ENCODE measurements at places on chromosomes 12 and 14.
A peak's percentile ranks its signal among the peaks of the same experiment; 100 is the strongest.

DNA sequence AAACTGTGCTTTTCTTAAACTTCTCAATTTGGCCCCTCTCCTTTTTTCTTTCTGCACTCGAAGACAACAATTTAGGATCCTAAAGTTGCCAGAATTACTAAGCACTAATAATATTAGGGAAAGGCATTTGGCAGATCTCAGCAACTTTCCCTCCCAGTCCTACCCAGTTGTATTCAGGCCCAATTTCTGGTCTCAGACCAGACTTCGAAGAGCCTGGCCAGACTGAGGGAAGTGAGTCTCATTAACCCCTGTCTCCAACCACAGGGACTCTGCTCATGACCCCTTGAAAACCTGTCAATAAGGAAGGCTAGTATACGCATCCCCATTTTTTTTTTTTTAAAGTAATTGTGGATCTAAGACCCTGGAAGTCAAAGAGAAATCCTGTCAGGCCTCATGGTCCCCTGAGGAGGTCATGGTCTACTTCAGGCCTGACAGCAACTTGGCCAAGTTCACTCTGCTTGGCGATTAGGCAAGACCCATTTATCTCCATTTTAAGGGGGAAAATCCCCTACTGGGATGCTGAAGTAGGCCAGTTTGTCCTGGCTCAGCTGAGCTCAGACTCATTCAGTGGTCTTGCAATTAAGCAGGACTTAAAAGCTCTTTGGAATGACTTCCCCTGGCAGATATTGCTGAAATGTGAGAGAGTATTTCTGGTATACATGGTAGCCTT, 521.0 kb downstream of the FUT8 start:
- H3K4me1 ChIP-seq, result no peaks in the 10 kb centered on the region
- no peak overlapping the region for H3K4me3 ChIP-seq
- DNase-seq, result no peak
- H3K27me3 ChIP-seq, result peaks cover 9% of the 10 kb centered on the region
- no peaks in the 10 kb centered on the region for H3K36me3 ChIP-seq

DNA sequence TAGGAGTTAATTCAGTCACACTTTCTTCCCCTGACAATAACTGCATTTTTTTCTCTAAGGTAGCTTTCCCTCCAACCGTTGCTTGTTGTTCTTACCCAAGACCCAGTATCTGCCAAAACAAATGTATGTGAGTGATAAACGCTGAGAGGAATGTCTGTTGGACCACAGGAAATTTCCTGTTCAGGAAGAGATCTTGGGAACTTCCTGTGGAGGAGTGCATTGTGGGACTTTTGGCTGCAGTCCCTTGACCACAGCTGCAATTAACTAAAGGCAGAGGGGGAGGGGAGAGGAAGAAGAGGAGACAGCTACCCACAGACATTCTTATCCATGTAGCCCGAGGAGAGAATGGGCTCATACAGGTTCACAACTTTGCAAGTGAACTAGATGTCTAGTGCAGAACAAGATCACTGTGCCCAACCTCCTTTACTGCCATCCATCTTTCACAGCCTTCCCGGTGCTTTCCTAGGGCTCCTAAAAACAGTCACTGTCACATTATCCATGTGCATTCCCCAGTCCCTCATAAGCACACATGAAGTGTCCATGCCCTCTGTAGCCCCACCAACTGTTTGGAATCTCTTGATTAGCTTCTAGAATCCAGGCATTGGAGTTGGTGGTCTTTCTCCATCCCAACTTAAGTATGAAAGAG, 149.5 kb downstream of the ETV6 start:
- peaks cover 32% of the 10 kb centered on the region for H3K4me1 ChIP-seq
- peak overlapping the region; percentile 92 for H3K27ac ChIP-seq
- DNase-seq, result no peak
- H3K36me3 ChIP-seq, result no peaks in the 10 kb centered on the region

DNA sequence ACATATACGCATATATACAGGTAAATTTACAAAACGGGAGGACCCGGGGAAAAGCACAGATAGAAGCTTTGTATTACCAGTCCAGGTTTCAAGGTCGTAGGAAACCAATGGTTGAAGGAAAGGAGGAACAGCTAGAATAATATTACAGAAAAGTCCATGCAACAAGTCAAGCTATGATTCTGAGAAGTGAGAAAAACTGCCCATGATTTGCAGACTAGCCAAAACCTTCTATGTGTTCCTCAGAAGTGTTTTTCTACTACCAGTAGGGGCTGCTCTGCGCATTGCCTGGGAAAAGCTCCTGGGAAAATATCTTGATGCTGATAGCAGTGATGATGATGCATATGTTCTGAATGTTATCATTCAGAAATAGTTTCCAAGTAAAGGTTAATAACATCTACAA, 2.2 kb downstream of the PDZRN4 start:
- peaks cover 68% of the 10 kb centered on the region for H3K27me3 ChIP-seq
- DNase-seq, result no peak
- H3K4me3 ChIP-seq, result no peak overlapping the region
- no peaks in the 10 kb centered on the region for H3K36me3 ChIP-seq

GRCh38 chr12:107844312-107844921, 69.9 kb downstream of the ASCL4 start:
- no peak overlapping the region for H3K4me3 ChIP-seq
- no peaks in the 10 kb centered on the region for H3K4me1 ChIP-seq
- no peak for DNase-seq

DNA sequence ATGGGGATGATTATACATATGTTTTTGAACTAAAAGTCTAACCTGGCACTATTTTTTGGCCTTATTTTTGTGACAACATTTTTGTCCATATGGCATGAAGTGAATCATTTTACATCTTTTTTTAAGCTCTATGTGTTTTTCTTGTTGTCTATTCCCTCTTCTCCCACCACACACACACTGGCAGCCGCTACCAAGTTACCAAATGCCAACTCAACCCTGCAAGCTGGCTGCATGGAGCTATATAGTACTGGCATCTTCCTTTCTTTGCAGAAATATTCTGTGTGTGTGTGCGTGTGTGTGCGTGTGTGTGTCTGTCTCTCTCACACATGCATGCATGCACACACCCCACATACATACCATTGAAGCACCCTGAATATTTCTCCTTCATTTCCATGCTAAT, 278.9 kb upstream of the SOX5 start:
- DNase-seq, result no peak
- no peaks in the 10 kb centered on the region for H3K27me3 ChIP-seq
- no peaks in the 10 kb centered on the region for H3K36me3 ChIP-seq
- no peak overlapping the region for H3K27ac ChIP-seq

- H3K27me3 ChIP-seq, result no peaks in the 10 kb centered on the region
- no peaks in the 10 kb centered on the region for H3K36me3 ChIP-seq
Measured at GRCh38 chr14:55705651-55706364, 125.8 kb downstream of the KTN1 start.

DNA sequence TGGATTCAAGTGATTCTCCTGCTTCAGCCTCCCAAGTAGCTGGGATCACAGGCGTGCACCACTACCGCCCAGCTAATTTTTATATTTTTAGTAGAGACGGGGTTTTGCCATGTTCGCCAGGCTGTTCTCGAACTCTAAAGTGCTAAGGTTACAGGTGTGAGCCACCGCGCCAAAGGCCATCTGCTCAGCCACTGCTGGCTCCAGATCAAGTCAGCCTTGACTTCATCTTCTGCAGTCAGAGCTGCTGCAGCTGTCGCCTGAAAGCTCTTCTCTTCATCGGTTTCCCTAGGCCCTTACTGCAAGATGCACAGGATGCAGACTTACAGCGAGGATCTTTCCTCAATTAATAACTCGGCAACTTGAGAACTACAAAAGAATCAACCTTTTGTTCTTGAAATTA, 66.8 kb downstream of the CLIP1 start:
- H3K27ac ChIP-seq, result no peak overlapping the region
- no peaks in the 10 kb centered on the region for H3K27me3 ChIP-seq
- peaks cover 72% of the 10 kb centered on the region for H3K36me3 ChIP-seq
- DNase-seq, result no peak

- no peak overlapping the region for H3K27ac ChIP-seq
- DNase-seq, result peak; percentile 57
- H3K4me3 ChIP-seq, result no peak overlapping the region
- no peaks in the 10 kb centered on the region for H3K4me1 ChIP-seq
- no peaks in the 10 kb centered on the region for H3K36me3 ChIP-seq
Measured at GRCh38 chr14:104390221-104390931, 189.2 kb upstream of the C14orf180 start.

DNA sequence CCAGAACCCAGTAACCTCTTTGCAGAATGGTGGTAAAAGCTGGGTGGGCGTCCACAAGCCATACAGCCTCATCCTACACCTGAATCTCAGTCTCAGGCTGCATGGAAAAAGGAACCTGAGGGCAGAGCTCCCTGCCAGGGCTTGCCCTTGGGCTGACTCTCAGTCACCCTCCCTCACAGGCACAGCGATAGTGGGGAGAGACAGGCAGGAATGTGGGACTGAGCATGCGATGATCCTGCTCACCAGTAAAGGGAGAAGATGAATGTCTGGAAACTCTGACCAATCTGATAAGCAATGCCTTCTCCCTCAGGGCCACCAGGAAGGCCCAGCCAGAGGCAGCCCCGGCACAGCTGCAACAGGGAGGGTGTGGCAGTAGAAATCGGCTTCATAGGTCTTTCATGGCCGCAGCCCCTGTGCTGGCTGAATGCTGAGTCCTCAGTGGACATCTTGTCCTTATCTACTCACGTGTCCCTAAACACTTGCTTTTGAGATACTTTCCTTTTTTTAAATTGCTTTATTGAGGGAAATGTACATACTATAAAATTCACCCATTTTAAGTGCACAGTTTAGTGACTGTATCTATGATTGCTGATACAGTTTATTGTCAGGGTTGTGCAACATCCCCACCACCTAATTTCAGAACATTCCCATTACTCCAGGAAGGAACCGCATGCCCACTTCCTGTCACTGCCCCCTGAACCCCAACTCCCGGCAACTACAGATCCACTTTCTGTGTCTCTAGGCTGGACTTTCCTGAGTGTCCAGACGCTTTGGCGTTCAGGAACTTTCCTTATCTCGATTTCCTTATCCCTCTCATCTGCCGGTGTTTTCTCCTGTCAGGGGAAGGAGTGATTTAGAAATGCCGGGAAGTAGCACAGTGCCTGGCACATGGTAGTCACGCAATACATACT, 258.1 kb downstream of the PCNX1 start:
- H3K36me3 ChIP-seq, result no peaks in the 10 kb centered on the region
- H3K27me3 ChIP-seq, result no peaks in the 10 kb centered on the region
- no peak overlapping the region for H3K4me3 ChIP-seq
- peaks cover 3% of the 10 kb centered on the region for H3K4me1 ChIP-seq

GRCh38 chr12:13044002-13044905, at the start of gene FAM234B:
Gene FAM234B, plus strand, starts transcription at chr12:13044381. Its CDS starts 23 bp downstream, at chr12:13044404.
- no peaks in the 10 kb centered on the region for H3K4me1 ChIP-seq
- no peak for DNase-seq
- no peak within 1 kb of the TSS for H3K27ac ChIP-seq

DNA sequence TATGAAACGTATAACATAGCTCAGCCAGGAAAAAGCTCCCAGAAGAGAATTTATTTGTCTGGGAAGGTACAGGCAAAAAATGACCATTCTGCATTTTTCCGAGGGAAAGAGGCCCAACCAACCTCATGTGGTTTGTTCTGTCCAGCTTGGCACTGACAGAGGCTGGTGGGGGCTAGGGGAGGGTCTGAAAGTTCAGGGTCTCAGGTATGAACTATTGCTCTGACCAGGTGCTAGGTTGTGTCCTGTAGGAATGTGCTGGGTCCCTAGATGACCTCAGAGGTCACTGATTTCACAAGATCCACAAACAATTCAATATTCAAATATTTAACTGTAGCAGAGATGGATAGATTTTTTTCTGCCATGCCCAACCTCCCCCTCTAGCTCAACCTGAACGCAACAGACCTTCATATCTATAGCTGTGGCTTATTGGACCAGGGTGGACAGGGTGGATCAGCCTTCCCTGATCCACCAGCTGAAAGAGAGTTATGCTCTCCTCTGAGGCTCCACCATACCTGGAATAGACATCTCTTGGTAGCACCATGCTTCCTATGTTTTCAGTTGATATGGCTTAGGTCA, 32.9 kb upstream of the IFT81 start:
- H3K27me3 ChIP-seq, result no peaks in the 10 kb centered on the region
- no peaks in the 10 kb centered on the region for H3K4me1 ChIP-seq
- DNase-seq, result no peak
- no peaks in the 10 kb centered on the region for H3K36me3 ChIP-seq
- no peak overlapping the region for H3K4me3 ChIP-seq

GRCh38 chr14:102866982-102867761, 55.3 kb upstream of the AMN start:
- H3K36me3 ChIP-seq, result peaks cover 13% of the 10 kb centered on the region
- H3K4me3 ChIP-seq, result no peak overlapping the region
- H3K27ac ChIP-seq, result no peak overlapping the region
- no peaks in the 10 kb centered on the region for H3K27me3 ChIP-seq
- no peaks in the 10 kb centered on the region for H3K4me1 ChIP-seq

- H3K27me3 ChIP-seq, result no peaks in the 10 kb centered on the region
- H3K4me3 ChIP-seq, result no peak overlapping the region
- no peak overlapping the region for H3K27ac ChIP-seq
- no peaks in the 10 kb centered on the region for H3K36me3 ChIP-seq
Measured at GRCh38 chr12:83537428-83538053, 850.8 kb downstream of the TMTC2 start.

DNA sequence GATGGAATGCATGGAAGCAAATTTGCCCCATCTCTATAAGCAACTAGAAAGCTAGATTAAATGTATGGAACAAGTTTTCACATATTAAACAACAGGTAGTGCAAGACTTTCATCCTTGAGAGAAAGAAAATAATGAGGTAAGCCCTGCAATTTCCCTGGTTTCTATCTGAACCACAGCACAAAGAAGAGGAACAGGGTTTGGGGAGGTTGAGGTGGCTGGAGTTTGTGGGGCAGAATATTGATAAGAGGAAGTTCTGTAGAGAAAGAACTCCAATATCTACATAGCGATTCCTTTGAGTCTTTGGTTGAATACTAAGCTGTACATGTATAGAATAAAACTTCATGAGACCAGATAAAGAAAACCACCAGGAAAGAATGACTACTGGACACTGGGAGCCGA, 96.3 kb upstream of the CCND2 start:
- H3K4me1 ChIP-seq, result no peaks in the 10 kb centered on the region
- no peak overlapping the region for H3K4me3 ChIP-seq
- no peak overlapping the region for H3K27ac ChIP-seq

- peak overlapping the region; percentile 99 for H3K27ac ChIP-seq
- peaks cover 51% of the 10 kb centered on the region for H3K4me1 ChIP-seq
- no peaks in the 10 kb centered on the region for H3K36me3 ChIP-seq
- no peak overlapping the region for H3K4me3 ChIP-seq
- no peaks in the 10 kb centered on the region for H3K27me3 ChIP-seq
- DNase-seq, result peak; percentile 94
Measured at GRCh38 chr12:52280796-52281560, 6.5 kb downstream of the KRT86 start.

DNA sequence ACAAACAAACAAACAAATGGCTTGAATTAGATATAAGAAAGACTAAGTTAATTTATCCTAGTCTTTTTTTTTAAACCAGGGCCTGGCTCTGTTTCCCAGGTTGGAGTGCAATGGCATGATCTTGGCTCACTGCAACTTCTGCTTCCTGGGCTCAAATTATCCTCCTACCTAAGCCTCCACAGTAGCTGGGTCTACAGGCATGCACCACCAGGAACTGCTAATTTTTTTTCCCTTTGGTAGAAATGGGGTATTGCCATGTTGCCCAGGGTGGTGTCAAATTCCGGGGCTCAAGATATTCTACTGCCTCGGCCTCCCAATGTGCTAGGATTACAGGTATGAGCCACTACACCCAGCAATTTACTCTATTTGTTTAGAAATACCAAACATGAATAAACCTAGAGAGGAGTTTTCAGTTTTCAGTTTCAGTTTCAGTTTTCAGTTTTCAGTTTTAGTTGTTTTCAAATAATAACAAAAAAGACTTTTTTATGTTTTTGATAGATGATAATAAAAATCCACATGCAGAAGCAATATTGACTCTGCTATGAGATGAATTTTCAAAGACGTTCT, 817.0 kb downstream of the FLRT2 start:
- H3K36me3 ChIP-seq, result no peaks in the 10 kb centered on the region
- DNase-seq, result no peak
- no peak overlapping the region for H3K4me3 ChIP-seq
- H3K27me3 ChIP-seq, result no peaks in the 10 kb centered on the region
- no peaks in the 10 kb centered on the region for H3K4me1 ChIP-seq
- no peak overlapping the region for H3K27ac ChIP-seq
